Activated CD8-positive, alpha-beta memory T cell treated with anti-CD3 and anti-CD28 coated beads for 48 hours (primary cell): ENCODE measurements at places on chromosomes 4 and X.

DNA sequence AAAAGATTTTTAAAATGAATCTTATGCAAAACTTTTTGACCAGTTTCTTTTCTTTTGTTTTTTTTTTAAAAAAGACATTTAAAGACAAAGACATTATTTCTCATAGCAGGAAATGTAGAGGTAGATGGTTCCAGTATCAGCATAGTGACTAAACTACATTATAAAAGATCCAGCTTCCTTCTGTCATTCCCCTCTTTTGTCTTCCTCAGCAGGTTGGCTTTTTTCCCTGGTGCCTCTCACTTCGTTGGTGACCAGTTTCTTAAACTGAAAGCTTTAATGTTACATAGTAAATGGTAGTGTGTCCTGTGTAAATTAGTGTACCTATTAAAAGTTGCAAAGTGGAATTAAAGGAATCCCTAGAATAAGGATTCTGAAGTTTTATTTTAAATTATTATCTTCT is 36.1 kb downstream of the DCK start:
- no peak for DNase-seq

DNA sequence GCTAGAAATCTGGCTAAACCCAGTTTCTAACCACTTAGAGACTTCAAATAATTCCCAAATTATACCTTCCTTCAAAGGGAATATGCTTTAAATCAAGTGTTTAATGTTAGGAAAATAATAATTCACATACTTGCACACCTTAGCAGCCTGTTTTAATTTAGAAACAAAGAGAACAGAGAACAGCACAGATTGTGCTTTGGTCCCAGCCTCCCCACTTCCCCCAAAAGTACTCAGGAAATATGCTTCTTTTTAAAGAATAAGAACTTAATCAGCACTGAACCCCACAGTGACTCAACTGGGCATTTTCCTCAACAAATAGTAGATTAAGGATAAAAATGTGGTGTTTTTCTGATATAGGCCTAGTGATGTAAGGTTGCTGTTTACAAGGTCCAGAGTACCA is 295.8 kb downstream of the GBA3 start:
- DNase-seq = no peak

- DNase-seq = no peak
These were observed 68.7 kb upstream of the TAB3 start for GRCh38 chrX:30957753-30958152.

DNA sequence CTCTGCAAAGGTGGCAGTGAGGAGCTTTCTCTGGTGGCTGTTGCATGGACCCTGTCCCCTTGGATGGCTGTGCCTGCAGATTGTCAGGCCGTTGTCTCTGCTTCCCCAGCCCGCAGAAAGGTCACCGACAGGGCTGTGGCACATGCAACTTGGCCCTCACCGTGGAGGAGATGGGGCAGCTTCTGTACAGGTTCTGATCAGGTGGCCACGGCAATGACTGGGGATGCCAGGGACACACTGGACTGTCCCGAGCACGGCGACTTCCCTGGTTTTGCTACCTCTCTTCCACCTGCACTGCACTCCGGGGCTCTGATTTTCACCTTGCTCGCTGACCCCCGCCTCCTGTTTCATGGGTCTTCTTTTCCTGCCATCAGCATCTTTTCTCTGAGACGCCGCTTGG is 43.5 kb downstream of the DCTD start:
- no peak for DNase-seq

GRCh38 chr4:123812066-123812390 is 415.4 kb downstream of the SPRY1 start:
- DNase-seq = no peak

DNA sequence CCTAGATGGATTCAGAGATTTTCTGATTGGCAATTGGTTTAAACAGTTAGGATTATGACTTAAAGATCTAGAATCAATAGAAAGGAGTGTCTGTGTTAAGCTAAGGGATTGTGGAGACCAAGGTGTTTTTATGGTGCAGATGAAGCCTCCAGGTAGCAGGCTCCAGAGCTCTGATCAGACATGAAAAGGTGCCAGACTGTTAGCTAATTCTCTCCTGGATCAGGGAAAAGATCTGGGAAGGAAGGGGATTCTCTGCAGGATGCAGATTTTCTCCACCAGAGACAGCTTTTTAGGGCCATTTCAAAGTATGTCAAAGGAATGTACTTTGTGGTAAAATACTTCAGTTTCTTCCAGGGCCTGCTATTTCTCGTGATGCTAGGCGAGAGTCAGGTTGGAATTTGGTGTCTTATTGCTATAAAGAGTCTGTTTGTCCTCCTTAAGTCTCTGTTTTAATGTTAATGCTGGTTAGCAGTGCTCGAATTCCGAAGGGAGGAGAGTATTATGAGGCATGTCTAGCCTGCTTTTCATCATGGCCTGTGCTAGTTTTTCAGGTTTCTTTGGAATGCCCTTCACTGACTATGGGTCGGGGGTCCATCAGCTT is 12.0 kb upstream of the GPR78 start:
- no peak for DNase-seq

DNA sequence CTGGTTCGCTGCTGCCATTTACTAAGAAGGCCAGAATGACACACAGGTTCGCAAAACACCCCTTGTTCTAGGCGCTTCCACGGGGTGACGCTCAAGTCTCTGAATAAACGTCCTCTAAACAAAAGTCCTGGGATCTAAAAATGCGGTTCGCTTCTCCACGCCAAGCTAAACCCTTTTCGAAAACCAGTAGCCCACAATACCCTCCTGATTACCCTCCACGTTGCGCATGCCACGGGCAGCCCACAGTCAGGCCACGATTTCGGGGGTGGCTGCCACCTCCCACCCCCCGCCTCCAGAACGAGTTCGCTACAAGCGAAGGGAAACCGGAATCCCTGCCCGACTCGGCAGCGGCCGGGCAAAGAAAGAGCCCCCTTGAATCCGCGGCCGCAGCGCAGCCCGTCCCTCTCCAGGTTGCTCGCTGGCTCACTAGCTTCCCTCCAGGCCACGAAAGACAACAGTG is 423 bp downstream of the RPL39 start:
- no peak for DNase-seq

DNA sequence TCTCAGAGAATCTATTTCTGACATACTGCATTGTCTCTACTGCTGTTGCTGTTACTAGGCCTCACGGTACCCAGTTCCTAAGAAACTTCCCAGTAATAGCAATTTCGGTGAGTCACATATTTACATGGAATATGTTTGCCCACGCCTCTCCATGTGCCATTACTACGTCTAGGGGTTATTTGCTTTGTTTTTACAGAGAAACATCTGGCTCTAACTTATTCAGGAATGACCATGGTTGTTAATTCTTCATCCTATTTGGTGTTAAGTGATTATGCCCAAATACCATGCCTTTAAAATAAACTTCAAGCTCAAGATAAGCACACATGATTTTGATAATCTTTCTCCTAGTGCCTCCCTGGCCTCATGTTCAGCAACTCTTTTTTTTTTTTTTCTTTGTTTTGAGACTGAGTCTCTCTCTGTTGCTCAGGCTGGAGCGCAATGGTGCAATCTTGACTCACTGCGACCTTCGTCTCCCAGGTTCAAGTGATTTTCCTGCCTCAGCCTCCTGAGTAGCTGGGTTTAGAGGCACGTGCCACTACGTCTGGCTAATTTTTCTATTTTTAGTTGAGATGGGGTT is 101.0 kb upstream of the HS3ST1 start:
- DNase-seq = no peak

DNA sequence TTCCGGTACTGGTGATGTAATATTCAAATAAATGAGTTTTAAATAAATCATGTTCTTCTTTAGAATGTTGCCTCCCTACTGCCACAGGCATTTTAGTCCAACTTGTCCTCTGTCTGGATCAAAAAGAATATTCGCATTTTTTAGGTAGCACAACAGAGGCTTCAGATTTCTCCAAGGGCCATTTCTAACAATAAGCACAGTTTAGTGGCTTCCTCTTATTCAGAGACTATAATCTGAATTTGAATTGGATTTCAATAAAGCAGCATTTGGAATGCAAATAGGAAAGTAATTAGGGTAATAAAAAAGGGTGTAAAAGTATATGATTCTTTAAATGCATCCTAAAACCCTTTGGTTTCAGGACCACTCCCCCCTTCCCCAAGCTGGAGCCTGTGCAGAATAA is 167.9 kb upstream of the GLRA2 start:
- no peak for DNase-seq

DNA sequence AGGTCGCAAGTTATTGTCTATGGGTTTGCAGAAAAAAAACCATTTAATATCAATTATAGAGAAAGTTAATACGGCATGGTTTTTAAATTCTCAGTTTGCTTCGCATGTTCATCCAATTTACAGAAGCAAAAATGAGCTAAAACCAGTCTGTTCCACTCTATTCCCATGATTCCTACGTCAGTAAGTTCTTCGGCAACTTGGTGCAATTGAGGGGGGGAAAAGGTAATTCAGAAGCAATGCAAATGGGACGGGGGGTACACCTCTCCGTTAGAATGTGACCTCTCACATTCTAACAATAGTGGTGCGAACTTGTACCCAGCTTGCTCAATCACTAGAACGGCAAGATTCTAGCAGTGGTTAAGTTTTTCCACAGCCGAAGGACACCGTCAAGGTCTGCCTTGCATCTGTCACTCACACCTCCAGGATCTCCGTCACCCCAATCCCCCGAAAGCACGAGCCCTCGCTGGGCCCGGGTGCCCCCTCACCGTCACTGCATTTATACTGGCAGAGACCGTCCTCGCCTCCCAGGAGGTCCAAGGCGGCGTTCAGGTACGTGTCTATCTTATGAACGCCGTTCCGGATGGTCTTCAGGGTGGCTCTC is 653 bp downstream of the PLA2G12A start:
- no peak for DNase-seq

DNA sequence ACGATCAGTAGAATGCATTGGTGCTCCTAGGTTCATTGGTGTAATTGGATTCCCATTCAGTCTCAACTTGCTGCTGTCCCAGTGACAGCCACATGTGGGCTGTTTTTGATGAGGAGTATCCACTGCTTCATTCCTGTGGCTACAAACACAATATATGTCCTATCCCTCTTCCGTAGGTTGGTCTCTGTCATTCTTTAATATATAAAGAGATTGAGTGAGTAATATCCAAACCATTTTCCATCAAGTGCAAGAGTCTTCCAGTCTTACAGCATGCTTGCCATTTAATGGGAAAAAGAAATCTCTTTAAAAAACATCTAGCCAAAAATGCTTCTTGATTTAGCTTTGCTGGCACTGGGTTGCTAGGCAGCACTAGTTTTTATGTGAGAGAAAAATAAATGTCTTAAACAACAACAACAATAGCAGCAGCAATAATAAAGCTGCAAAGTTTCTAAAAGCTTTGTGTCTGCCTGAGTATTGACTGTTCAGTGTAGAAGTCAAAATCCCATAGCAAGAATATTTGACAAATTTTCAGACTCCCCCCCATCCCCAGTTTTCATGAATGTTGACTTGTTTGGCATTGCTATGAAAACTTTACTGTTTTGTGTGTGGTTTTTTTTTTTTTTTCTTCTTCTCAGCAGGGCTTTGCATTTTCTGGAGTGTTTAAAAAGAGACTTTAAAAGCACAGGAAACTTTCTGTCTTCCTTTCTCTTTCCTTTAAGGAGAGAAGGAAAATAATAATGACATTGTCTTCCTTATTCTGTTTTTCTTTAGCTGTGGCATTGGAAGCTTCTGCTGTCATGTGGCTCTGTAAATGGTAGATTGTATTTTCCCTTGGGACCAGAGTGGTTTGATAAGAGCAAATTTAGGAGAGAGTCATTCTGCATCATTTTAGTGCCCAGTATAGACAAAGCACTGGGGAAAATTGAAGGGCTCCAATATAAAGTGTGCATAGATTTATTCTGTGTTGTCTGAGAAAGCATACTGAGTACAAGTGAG is 244.3 kb downstream of the ARHGAP10 start:
- no peak for DNase-seq

- no peak for DNase-seq
These were observed 44.9 kb downstream of the GATB start for GRCh38 chr4:151715881-151716280.

DNA sequence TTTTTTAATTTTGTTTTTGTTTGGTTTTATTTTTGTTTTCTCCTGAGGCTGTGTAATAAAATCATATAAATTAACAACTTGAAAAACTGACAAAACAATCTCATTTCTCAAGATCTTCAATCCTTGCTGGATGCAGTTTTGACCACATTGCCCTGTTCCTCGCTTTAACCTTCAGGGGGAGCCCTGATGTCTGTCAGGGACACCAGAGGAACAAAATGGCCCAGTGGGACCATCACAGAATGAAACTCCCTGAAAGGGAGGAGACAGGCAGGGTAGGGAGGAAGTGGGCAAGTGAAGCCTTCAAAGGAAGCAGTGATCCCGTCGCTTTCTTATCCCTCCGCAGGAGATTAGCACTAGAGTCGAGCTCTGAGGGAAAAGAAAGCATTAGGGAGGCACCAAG is 274.9 kb upstream of the LDB2 start:
- DNase-seq = no peak

- no peak for DNase-seq
These were observed 712.9 kb upstream of the LCORL start for GRCh38 chr4:18734405-18734804.

DNA sequence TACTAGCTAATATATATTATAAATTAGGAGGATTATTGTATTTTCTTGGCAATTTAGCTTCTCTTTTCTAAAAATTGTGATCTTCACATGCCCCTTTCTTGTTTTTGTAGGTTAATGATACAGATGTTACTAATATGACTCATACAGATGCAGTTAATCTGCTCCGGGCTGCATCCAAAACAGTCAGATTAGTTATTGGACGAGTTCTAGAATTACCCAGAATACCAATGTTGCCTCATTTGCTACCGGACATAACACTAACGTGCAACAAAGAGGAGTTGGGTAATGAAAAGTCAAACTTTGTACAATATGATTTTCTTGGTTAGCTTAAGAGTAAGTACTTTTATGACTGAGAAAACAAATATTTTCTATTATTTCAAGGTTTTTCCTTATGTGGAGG is 74.1 kb downstream of the SLC10A6 start:
- DNase-seq = no peak

GRCh38 chrX:106946464-106946863 is 26.3 kb downstream of the CLDN2 start:
- no peak for DNase-seq

DNA sequence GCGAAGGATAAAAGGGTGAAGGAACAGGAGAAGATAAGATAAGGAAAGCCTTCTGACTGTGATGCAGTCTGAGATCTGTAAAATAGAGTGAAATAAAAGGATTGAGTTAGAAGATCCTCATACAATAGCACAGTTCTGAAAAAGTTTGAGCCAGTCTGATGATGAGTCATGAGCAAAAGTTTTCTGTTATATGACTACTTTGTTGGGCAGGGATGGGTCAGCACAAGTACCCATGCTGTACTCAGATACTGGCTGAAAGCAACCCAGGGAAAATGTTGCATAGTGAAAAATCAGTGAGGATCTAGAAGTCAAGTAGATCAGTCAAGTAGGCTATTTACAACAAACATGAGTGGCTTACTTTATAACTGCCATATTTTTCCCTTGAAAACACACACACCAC is 253.5 kb downstream of the PCDH10 start:
- no peak for DNase-seq

GRCh38 chrX:123219916-123220315 is 35.8 kb downstream of the GRIA3 start:
- no peak for DNase-seq

DNA sequence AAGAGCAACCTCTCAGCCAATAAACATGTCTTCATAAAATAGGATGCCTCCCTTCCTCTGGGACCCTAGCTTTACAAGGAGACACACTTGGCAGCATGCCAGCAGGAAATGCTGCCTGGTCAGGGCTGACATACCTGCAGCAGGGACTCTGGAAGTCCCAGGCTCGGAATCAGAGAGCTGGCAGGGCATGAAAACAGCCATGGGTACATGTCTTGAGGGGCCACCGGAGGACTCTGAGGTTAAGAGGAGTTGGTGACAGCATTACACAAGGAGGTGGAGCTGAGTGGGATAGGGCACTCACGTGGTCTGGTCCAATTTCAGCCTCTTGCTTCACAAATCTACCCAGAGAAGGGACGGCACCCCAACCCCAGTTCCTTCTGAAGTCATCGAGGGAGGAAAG is 15.7 kb downstream of the MSX1 start:
- no peak for DNase-seq
